ENCODE measurements at places on chromosomes 7 and 10.
A peak's percentile ranks its signal among the peaks of the same experiment; 100 is the strongest.

DNA sequence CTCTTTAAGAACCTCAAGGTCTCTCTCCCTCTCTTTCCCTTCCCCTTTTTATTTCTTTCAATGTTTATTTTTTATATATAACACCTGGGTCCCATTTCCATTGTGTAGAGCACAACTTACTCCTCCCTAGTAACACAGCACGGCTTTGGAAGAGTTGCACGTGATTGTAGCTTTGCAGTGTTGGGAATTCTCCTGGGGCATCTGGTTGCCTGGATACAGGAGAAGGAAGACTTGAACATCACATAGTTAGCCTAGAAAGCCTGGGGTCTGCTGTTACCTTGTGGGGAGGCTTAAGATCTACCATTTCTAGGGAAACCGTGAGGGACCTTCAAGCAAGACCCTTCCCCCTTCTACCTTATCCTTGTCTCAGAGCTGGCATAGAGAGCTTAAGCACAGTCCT lies 41.1 kb upstream of the NFKB2 start:
- no peak for DNase-seq

DNA sequence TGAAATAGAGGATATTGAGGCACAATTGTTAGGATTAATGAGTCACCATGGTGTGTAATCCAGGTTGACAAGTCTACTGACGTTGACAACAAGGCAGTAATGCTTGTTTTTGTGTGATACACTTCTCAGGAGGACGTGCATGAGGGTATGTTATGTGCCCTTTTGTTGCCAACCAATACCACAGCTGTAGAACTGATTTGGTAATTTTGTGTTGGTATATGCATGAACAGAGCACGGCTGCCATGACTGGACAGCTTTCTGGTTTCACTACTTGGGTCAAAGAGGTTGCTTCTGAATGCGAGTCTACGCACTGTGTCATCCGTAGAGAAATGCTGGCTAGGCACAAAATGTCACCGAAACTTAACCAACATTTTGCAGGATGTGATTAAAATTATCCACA lies 32.9 kb downstream of the PHTF2 start:
- DNase-seq: no peak

DNA sequence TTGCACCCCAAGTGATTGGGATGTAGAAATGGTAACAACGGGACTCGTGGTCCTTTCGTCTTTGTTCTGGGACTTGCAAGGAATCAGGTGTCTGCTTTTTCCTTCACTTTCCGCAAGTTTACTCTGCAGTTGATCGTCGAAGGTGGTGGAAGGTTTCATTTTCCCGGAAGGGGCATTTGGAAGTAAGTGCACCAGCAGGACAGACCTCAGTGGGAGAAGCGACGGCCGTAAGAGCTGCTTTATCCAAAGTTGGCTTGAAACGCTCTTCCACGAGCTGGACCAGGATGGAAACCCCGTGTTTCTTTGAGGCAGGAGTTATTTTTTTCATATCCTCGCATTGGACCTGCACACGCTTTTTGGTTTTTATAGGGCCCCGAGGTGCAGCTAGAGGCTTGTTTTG lies 1.2 kb downstream of the BRI3 start:
- DNase-seq: no peak

GRCh38 chr7:116193329-116194087 lies 16.8 kb upstream of the TES start:
- peak; percentile 19 for DNase-seq

DNA sequence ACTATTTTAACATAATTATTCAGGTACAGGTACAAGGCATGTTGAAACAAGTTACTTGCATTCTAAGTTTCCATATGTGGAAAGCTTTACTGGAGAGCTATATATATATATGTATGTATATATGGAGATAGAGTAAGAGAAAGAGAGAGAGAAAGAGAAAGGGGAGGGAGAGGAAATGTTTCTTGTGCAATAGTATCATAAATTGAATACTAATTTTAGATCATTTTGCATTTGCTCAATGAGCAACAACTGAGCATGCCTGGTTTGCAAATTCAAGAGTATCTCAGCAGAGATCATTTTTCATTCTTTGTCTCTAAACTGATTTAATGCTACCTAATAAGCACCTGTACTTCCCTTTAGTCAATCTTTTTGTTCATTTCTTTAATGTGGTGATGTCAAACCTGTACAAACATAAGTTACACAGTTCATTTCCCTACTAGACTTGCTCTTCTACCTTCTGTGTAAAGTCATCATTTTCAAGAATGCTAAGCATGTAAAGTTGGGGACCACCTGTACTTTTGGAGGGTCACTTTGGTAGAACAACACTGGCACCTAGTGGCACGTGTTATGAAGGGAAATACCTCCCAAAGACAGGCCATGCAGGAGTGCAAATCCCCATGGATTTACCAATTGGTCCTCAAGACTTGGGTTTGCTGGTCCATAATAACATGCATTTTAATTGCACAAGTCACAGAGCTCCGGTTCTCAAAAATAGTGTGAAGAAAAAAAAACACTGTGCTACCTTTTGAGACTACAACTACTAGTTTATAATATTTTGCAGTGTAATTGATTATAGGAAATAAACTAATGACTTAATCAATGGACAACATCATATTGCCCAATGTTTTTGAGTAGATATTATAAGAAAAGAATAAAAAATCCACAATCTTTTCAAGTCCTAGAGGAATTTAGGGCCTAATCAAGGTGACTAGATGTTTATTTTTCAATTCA lies 431.2 kb upstream of the IGFBP3 start:
- DNase-seq: peak; percentile 50

DNA sequence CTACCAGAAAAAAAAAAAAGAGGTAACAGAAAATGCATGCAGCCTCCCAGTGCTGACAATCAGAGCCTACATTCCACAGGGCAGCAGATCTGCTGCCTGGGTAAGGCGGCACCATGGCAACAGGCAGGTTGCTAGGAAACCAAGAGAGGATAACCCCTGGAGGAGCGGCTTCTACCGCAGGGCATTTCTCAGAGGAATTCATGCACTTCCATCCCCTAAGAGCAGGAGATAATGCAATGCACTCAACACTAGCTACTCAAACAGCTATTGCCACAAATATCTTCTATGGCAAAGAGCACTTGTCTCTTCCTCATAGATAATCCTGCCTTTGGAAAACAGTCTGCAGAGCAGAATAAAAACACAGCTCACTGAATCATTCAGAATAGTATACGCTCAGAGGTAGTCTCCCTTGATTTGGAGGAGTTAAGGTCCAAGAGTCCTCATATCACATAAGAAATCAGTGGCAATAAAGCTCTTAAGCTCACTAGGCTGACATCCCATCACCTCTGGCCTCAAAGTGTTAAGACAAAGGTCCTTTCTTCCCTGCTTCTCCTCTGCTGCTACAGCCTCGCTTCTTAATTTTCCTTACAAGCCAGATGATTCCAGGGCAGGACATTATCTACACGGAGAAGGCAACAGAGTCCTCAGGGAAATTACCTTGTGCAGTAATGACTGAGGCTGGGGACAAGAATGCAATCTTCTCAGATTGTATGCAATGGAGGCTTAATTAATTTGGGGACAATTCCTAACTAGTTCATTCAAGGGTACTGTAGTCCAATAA lies 10.7 kb downstream of the PSAP start:
- peak; percentile 55 for DNase-seq

GRCh38 chr10:122461729-122462532 lies 578 bp downstream of the HTRA1 start:
- DNase-seq: peak; percentile 5

DNA sequence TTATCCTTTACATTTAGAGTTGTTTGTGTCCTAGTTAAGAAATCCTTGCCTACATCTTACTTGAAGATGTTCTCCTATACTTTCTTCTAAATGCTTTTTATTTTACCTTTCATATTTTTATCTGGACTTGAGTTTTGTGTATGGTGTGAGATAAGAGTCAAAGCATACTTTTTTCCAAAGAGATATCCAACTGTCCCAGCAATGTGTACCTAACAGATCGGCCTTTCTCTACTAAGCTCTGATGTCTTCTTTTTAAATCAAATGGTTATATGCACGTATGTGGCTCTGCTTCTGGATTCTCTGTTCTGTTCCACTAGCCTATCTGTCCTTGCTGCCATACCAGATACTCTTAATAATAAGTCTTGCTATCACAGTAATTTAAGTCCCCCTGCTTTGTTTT lies 7.2 kb downstream of the IKZF5 start:
- no peak for DNase-seq

- DNase-seq: no peak
Observed at GRCh38 chr10:68110027-68110426, 739 bp downstream of the MYPN start.

GRCh38 chr7:36749282-36749960 lies 25.1 kb upstream of the AOAH start:
- no peak for DNase-seq

GRCh38 chr10:84152769-84153168 lies 13.5 kb downstream of the GHITM start:
- DNase-seq: no peak

- peak; percentile 36 for DNase-seq
Observed at GRCh38 chr7:28410628-28411531, 1.4 kb upstream of the CREB5 start.

- no peak for DNase-seq
Observed at GRCh38 chr7:121269798-121270197, 59.0 kb upstream of the WNT16 start.

- DNase-seq: no peak
Observed at GRCh38 chr7:69735582-69735981, 137.3 kb downstream of the AUTS2 start.

DNA sequence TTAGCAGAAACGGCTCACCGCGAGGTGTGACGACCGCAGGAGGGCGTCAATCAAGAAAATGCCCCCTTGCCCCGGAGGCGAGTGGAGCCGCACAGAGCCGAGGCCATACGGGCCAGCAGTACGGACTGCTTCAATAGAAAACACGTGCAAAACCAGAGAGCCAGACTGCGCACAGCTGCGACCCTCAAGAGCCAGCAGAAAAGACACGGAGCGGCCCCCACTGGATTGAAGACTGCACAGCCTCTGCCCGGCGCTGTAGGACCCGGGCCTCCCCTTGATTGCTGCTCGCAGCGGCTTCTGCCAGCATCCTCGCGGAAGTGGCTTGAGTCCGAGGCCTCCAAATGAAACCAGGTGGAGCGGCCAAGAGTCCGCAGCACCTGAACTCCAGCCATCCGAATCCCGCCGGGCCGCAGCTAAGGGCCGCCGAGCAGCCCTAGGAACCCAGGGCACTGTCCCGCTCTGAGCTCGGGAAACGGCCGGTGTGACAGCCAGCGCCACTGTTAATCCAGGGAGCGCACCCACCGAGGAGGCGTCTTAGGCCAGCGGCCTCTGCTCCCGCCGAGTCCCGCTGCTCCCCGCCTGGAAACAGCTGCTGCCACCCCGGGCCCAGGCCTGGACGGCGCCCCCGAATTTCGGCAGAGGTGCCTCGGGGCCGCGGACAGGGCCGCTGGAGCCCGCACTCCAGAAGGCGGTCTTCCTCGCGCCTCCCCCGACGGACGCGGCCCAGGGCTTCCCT lies 660 bp upstream of the HHEX start:
- DNase-seq: peak; percentile 50

- DNase-seq: no peak
Observed at GRCh38 chr7:36203071-36203790, 50.2 kb downstream of the EEPD1 start.

DNA sequence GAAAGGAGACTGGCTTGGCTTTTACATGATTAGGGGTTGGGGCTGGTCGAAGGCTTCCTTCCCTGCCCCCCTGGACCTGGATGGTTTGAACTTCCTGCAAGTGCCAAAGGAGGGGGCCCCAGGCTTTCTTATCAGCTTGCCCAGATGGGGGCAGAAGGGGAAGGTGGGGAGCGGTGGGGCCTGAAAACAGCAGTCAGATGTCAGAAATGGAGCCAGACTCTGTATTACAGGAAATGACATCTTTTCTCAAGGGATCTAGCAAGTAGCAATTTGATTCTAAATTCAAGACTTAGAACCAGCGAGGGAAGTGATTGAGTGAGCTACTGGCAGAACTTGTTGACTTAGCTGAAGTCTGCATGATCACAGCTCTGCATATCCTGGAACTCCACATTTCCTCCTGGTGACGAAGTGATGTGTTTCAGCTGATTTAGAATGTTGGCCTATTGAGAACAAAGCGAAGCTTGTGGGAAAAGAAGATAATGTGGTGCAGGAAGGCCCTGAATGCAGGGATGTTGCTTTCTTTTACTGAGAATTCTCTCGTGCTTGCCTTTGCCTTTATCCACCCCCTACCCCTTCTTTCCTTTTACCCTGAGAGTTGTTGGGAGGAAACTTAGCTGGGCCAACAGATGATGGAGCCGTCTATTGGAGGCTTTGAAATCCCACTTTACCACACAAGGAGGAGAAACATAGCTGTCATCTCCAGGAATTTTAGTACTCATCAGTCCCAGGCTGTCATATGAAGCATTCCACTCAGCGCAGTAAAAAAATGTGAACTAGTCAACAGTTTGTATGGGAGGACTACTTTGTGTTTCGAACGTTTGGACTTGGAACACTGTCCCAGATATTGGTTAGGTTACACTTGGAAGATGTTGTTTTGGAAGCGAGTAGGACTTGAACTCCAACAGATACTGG lies 43.2 kb downstream of the CCNY start:
- DNase-seq: no peak

DNA sequence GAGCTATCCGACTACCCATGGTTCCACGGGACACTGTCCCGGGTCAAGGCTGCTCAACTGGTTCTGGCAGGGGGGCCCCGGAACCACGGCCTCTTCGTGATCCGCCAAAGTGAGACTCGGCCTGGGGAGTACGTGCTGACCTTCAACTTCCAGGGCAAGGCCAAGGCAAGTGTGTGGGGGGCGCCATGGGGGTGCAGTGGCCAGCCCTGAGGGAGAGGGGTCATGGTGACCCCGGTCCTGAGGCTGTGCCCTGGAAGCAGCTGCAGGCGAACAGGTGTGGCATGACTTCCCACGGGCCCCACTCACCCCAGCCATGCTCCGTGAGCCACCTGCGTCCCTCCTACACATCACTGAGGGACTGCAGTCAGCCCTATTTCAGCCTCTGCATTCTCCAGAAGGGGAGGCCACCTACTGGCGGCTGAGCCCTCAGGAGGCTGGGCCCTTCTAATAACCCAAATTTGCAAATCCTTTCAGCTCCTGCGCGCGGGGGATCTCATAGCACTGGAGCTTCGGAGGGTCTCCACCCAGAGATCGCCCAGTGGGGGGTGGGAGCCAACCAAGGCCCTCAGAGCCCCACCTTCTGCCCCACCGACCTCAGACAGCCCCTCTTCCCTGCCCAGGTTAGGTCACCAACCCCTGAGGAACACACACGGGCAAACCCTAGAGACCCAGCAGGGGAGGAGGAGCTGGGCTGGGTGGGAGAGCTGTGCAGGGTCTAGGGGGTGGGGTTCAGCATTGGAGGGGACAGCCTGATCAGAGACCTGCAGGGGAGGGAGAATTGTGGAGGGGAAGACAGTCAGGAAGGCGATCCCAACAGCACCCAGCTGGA lies 30.8 kb downstream of the SH2B2 start:
- DNase-seq: no peak

GRCh38 chr7:102993718-102994029 lies 80.9 kb downstream of the LRRC17 start:
- no peak for DNase-seq
